Activated CD8-positive, alpha-beta memory T cell treated with anti-CD3 and anti-CD28 coated beads, Interleukin-2, amount 50 U/mL, for 4 hours (primary cell): ENCODE measurements at places on chromosomes 16 and 17.

DNA sequence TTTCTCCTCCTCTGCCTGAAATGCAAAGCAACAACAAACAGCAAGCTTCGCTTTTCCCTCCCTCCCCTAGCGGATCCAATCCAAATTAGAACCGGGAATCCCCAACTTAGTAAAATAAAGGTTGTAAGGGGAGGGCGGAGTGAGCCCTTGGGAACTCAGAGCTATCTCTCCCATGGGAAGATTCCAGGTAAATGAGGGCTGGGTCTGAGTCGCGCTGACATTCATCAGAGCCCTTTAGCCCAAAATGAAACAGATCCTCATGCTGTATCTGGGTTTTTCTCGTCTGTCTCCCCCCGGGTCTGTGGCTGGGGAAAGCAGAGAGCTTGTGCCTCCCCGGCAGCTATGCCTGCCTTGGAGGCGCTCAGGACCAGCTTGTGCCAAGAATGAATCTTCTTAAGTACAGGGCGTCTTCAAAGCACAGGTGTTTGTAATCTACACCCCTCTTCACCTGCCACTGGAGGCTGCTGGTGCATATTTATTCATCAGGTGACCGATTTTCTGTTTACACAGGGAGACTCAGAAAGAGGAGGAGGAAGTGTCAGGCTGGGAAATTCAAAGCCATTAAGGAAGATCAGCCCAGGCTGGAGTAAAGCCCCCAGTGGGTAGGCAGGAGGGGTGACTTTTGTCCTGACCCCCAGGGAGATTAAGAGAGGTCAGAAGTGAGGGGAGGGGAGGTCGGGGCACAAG is 55.0 kb upstream of the GSE1 start:
- DNase-seq: no peak

- no peak for DNase-seq
Observed at GRCh38 chr17:40074175-40074512, 11.4 kb downstream of the THRA start.

DNA sequence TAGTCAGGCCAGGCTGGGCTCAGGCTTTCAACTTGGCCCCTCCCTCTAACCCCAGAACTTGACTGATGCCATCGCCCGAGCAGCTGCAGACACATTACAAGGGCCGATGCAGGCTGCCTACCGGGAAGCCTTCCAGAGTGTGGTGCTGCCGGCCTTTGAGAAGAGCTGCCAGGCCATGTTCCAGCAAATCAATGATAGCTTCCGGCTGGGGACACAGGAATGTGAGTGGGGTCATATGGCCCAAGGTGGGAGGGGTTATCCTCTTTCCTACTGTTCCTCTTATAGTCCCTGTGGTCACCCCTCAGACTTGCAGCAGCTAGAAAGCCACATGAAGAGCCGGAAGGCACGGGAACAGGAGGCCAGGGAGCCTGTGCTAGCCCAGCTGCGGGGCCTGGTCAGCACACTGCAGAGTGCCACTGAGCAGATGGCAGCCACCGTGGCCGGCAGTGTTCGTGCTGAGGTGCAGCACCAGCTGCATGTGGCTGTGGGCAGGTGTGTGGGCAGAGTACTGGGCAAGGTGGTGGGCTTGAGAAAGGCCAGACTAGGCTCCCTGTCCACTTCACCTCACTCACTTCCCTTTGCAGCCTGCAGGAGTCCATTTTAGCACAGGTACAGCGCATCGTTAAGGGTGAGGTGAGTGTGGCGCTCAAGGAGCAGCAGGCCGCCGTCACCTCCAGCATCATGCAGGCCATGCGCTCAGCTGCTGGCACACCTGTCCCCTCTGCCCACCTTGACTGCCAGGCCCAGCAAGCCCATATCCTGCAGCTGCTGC is 2.1 kb upstream of the NRN1L start:
- no peak for DNase-seq

DNA sequence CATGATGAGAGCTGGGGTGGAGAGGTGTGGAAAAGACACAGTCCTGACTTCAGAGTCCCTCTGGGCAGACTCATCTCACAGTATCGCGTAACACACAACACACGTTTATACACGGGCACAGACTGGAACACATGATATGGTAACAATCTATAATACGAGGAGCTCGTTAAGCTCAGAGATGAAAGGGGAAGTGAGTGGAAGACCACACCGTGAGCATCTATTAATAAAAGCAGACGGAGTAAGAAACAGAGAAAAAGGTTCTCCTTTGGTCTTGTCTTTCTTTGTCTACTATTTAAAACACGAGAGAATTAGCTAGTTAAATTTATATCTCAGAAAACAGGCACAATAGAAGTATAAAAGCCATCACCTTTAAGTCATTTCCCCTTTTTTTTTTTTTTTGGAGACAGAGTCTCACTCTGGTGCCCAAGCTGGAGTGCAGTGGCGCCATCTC is 13.5 kb downstream of the ANKRD11 start:
- DNase-seq: no peak

GRCh38 chr16:11360641-11361373 is 15.5 kb downstream of the RMI2 start:
- DNase-seq: no peak

GRCh38 chr16:67112591-67113399 is 3.1 kb downstream of the PHAF1 start:
- DNase-seq: no peak
